ENCODE measurements at places on chromosomes 16 and 17.

GRCh38 chr16:80804056-80804525 is 307 bp downstream of the CDYL2 start:
- no peak for DNase-seq

- DNase-seq = peak; percentile 88
Observed at GRCh38 chr17:61409301-61410112, 9.9 kb downstream of the TBX2 start.

DNA sequence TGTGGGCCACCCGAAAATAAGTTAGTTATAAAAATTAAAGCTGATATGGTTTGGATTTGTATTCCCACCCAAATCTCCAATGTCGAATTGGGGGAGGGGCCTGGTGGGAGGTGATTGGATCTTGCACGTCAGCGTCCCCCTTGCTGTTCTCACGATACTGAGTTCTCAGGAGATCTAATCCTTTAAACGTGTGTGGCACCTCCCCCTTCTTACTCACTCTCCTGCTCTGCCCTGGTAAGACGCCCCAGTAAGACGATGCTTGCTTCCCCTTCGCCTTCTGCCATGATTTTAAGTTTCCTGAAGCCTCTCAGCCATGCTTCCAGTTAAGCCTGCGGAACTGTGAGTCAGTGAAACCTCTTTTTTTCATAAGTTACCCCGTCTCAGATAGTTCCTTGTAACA is 35.4 kb downstream of the SYCE1L start:
- no peak for DNase-seq

DNA sequence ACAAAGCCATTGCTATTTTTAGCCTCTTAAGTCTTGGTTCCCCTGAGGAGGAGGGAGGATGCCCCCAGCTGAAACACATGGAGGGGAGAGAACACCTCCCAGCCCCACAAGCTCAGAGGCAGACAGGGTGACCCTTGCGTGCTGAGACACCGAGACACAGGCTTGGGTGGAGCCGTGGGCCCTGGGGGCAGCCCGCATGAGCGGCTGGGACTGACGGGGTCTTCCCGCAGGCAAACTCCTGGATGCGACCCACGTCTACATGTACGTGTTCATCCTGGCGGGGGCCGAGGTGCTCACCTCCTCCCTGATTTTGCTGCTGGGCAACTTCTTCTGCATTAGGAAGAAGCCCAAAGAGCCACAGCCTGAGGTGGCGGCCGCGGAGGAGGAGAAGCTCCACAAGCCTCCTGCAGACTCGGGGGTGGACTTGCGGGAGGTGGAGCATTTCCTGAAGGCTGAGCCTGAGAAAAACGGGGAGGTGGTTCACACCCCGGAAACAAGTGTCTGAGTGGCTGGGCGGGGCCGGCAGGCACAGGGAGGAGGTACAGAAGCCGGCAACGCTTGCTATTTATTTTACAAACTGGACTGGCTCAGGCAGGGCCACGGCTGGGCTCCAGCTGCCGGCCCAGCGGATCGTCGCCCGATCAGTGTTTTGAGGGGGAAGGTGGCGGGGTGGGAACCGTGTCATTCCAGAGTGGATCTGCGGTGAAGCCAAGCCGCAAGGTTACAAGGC is 9.8 kb downstream of the SLC16A3 start:
- no peak for DNase-seq

GRCh38 chr16:12010388-12011251 is 34.1 kb downstream of the SNX29 start:
- DNase-seq = no peak

- DNase-seq = no peak
Observed at GRCh38 chr17:16463358-16464302, 28.4 kb downstream of the LRRC75A start.

DNA sequence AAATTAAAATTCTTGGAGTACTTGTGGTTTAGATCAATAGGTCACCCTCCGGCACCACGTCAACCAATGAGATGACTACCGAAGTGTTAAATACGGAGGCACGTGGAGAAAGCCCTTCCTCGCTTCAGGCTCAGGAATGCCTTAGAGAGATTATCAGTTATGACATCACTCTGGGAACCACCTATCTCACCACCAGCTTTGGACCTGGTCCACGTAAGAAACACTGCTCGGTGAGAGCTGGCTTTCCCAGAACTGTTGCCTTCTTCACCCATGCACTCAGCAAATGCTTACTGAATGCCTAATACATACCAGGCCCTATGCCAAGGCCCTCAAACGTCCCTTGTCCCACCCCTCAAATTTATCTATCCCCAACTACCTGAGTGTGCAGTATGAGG is 71.3 kb downstream of the SMG6 start:
- no peak for DNase-seq

DNA sequence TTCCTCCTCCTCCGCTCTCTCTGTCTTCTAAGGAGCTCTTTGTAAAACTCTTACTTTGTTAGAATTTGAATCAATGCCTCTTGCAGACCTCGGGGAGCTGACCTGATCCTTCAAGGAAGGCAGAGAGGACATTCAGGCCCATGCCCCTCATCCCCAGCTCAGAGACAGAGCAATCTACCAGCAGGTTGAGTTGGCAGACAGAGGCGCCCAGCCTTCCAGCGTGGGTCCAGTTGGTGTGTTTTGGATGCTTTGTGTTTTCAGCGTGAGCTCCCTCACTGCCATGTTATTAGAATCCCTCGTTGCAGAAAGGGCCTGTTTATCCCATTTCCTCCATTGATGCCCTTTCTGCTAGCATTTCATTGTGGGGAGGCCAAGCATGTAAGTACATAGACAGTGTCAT is 167.1 kb downstream of the CMIP start:
- DNase-seq = no peak

- no peak for DNase-seq
Observed at GRCh38 chr17:20086416-20087076, 77.4 kb downstream of the SPECC1 start.

- no peak for DNase-seq
Observed at GRCh38 chr17:19313746-19314651, 48.5 kb downstream of the B9D1 start.

DNA sequence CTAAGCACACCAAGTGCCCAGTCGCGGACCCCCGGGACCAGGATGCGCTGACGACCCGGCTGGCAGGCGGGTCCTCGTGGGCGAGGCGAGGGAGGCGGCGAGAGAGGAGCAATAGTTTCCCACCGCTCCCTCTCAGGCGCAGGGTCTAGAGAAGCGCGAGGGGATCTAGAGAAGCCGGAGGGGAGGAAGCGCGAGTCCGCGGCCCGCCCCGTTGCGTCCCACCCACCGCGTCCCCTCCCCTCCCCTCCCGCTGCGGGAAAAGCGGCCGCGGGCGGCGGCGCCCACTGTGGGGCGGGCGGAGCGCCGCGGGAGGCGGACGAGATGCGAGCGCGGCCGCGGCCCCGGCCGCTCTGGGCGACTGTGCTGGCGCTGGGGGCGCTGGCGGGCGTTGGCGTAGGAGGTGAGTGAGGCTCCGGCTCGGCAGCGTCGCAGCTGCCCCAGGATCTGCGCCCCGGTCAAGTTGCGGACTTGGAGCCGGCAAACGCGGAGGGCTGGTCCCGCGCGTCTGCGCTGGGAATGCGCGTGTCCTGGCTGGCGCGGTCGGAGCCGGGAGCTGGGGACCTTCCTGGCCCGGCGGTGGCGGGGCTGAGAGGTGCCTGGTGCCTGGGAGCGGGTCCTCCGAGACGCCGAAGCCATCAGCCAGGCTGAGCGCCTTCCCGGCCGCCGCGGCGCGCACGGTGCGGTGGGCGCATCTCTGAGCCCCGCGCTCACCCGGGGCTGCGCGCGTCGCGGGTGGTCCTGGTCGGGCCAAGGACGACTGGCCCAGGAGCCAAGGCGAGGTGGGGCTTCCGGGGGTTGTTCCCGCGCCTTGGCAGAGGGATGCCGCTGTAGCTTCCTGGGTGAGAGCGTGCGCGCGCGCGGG is at the start of gene ITGB3:
TSS of gene ITGB3 (plus strand) at position 287 of the 862 bp plus-strand sequence. CDS start at position 322, 35 bp downstream.
- DNase-seq = peak; percentile 86

DNA sequence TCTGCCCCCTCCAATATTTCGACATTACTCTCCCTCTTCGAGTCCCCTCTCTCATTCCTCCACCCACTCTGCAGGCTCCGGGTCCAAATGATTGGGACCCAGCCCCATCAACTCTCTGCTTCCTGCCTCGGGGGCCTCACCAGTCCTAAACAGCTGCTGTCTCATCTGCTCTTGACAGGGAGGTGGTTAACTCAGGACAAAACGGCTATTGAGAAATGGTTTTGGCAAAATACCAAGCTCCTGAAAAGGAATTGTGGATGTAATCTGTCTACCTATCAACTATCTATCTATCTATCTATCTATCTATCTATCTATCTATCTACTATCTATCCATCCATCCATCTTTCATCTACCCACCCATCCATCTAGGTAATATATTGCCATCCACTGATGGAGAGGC is 2.2 kb downstream of the CD300H start:
- no peak for DNase-seq

GRCh38 chr17:78539781-78540180 is 37.4 kb downstream of the DNAH17 start:
- DNase-seq = no peak
